Activated T-cell treated with anti-CD3 and anti-CD28 coated beads for 24 hours (primary cell): ENCODE measurements at places on chromosomes 11 and 22.
A peak's percentile ranks its signal among the peaks of the same experiment; 100 is the strongest.

- no peak for DNase-seq
Measured at GRCh38 chr11:105719073-105719822, 109.4 kb downstream of the GRIA4 start.

DNA sequence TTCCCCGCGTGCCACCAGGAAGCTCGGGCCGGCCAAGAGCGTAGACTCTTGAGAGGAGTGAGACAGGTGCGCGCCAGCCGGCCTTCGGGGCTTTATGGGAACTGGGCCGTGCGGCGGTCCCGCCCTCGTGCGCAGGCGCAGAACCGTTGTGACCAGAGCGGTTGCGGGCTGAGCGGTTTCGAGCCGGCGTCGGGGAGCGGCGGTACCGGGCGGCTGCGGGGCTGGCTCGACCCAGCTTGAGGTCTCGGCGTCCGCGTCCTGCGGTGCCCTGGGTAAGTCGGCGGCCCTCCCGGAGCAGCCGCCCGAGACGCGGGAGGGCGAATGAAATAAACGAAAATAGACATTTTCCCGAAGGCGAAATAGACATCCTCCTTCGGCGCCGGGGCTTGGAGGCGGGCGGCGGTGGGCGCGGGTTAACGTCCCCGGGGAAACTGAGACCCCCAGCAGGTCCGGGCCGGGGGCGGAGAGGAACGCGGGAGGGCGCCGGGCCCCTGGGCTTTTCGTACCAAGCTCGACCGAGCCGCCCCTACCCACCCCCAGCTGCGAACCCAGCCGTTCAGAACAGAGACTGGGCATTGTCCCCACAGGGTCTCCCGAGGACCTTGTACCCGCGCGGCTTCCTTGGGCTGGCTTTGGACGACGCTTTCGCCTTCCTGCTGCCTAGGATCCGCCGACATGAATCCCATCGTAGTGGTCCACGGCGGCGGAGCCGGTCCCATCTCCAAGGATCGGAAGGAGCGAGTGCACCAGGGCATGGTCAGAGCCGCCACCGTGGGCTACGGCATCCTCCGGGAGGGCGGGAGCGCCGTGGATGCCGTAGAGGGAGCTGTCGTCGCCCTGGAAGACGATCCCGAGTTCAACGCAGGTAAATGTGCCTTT, at the start of gene ASRGL1:
Gene ASRGL1 (plus strand): TSS at position 146 of the 879 bp plus-strand sequence. CDS start 530 bp downstream, at position 676.
- peak; percentile 57 for DNase-seq

DNA sequence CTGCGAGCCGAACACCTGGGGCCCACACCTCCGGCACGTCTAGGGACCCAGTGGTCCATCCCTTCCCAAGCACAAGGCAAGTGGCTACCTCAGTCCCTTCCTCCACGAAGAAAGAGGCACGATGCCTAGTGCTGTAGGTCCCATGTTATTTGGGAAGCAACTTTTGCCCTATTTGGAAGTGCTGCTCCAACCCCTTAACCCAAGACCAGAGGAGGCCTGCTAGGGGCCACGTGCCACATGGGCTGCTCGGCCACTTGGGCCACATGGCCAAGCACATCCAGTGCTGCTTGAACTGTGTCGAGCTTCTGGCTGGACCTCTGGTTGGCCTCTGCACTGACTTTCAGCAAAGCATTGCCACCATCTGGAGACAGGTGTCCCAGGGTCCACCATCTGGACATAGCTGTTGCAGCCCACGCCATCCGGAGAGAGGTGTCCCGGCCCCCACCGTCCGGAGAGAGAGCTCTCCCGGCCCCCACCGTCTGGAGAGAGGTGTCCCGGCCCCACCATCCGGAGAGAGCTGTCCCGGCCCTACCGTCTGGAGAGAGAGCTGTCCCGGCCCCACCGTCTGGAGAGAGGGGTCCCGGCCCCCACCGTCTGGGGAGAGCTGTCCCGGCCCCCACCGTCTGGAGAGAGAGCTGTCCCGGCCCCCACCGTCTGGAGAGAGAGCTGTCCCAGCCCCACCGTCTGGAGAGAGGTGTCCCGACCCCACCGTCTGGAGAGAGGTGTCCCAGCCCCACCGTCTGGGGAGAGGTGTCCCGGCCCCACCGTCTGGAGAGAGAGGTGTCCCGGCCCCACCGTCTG, 6.5 kb upstream of the B4GALNT4 start:
- DNase-seq, result no peak

DNA sequence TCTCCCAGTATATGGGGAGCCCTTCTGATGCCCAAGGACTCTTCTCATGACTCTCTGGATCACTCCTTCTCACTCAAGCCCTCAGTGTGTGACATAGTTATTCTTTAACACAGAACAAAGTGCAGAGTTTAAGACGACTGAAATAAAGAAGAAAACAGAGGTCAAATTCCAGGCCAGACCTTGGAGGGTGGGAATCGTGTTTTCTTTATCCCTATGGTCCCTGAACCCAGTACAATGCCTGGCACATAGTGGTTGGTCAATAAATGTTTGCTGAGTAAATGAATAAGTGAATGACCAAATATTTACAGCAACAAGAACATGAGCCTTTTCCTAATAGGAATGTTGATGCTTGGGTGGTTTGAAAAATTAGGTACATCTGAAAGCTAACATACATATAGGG, 28.8 kb downstream of the VSTM5 start:
- no peak for DNase-seq

GRCh38 chr11:117197006-117197405, 2.2 kb upstream of the TAGLN start:
- DNase-seq, result no peak

GRCh38 chr11:1810761-1811160, 24.0 kb upstream of the SYT8 start:
- DNase-seq, result no peak

DNA sequence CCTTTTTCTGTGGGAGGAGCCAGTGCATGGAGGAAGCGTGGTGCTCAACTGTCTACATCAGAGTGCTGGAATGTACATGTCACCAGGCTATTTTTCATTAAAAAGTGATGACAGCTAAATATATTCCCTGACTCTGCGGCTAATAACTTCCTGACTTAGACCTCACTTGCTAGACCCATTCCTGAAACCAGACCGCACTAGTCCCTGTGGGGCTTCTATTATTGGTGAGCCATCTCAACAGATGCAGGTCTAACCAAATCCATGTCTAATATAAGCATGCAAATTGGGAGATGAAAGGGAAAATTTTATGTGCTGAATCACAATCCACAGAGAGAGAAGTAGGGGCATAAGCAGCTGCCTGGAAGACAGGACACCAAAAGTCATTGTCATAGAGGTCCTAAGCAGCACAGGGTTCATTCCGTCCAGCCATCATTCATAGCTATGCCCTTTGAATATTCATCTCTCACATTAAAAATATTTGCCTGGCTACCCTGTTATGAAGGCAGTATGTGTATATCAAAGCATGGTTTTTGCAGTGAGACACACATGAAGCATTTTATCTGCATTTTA, 110.9 kb upstream of the BLID start:
- DNase-seq, result no peak

GRCh38 chr11:95884376-95884775, 39.5 kb downstream of the MTMR2 start:
- DNase-seq, result no peak

DNA sequence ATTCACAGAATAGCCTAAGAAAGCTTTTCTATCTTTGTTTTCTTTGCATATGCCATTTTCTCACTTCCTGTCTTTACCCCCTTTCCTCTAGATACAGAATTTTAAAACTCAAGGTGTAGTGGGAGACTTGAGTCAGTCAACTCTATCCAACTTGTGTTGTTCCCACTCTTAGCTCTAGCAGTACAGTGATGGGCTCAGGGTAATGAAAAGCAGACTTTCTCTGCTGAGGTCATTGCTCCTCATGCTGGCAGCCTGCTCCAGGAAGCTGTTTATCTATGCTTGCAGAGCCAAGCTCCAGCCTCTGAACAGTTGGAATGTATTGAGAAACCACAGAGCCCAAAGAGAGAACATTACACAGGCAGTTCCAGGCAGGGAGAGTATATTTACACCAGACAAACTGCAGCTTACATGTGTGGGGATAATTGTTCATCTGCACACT, 68.1 kb downstream of the CSTPP1 start:
- no peak for DNase-seq

GRCh38 chr11:8917157-8917825, 6.3 kb downstream of the AKIP1 start:
- DNase-seq, result no peak

- no peak for DNase-seq
Measured at GRCh38 chr11:126917531-126918204, 82.9 kb downstream of the KIRREL3 start.

GRCh38 chr22:22865311-22866072, 22.1 kb upstream of the IGLL5 start:
- peak; percentile 28 for DNase-seq

- DNase-seq, result no peak
Measured at GRCh38 chr11:27394781-27395228, 31.8 kb upstream of the CCDC34 start.

- DNase-seq, result no peak
Measured at GRCh38 chr11:94880216-94880615, 93.1 kb downstream of the CWC15 start.

DNA sequence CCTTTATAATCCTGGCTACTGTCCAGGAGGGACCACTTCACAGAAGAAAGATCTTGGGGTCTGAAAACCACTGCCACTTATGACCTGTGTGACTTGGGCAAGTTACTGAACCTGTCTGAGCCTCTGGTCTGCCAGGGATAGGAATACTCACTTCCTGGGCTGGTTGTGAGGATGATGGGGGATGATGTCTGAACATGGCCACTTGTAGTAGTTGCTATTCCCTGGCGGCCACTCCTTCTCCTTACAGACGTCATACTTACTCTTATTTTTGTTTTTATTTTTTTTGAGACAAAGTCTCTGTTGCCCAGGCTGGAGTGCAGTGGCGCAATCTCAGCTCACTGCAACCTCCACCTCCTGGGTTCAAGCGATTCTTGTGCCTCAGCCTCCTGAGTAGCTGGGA, 26.1 kb downstream of the CD82 start:
- DNase-seq, result no peak

DNA sequence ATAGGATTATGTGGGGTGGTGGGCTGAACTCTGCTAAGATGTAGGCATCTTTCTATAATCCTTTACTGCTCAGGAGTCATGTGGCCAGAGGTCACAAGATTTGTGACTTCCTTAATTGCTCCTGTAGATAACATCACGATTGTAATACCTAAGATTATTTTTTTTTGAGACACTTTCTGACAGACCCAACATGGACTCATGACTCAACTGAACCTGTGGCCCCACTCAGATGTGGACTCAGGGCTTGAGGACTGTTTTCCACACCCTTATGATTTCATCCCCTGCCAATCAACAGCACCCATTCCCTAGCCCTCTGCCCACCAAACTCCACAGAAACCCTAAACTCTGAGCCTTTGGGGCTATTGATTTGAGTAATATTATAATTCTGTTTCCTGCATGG, 35.6 kb upstream of the MMP7 start:
- no peak for DNase-seq

GRCh38 chr22:44218071-44218470, 37.3 kb downstream of the PARVG start:
- no peak for DNase-seq

- no peak for DNase-seq
Measured at GRCh38 chr11:26025676-26026075, 306.3 kb upstream of the ANO3 start.

DNA sequence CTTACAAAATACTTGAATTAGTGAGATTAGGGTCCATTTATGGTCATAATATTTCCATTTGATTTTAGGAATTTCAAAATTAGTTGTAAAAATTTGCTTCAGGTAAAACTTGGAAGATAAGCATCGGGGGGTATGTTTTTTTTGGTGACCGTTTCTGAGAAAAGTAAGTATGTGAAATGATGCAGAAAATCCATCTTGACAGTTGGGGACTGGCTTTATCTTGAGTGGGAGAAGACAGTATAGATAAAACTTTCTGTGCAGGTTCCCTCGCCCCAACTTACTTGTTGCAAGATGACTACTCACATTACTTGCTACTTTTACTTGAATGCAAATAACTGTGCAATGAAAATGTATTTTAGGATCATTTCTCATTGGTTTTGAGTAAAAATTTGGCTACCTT, 49.5 kb downstream of the DNAJC24 start:
- no peak for DNase-seq

GRCh38 chr11:26830218-26830617, 108.4 kb upstream of the SLC5A12 start:
- DNase-seq, result no peak

DNA sequence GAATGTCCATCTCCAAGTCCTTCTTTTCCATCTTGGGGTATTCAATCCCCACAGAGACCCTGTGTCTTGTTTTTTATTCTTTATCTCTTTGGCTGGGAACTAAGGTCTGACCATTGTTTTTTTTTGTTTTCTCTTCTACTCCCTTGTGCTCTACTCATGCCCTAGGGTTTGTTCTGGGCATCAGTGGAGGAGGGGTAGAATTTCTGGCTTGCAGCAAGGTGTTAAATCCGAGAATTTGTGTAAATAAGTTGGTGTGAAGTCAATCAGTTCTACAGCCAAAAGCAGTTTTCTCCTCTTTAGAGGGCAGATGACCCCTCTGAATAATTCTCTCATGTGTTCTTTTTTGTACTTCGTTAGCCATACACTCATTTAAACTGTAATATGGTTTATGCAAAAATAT, 10.7 kb downstream of the CECR2 start:
- no peak for DNase-seq

GRCh38 chr11:2103668-2104523, 35.3 kb downstream of the IGF2 start:
- DNase-seq, result no peak

GRCh38 chr11:133995066-133995465, 38.3 kb upstream of the IGSF9B start:
- DNase-seq, result no peak

GRCh38 chr11:39174965-39175364, 2284.5 kb downstream of the LRRC4C start:
- no peak for DNase-seq

DNA sequence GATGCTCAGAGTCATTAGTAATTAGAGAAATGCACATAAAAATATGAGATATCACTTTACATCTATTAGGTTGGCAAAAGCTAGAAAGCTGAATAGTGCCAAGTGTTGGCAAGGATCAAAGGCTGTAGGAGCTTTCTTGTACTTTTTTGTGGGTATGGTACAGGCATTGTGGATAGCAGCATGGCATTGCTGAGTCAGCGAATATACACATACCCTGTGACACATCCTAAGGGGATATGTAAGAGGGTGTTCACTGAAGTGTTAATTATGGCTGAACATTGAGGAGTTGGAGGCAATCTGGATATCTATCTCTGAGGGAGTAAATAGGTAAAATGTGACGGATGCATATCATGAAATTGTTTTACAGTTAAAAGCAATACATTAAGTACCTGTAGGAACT, 27.0 kb upstream of the IL18BP start:
- DNase-seq, result no peak

DNA sequence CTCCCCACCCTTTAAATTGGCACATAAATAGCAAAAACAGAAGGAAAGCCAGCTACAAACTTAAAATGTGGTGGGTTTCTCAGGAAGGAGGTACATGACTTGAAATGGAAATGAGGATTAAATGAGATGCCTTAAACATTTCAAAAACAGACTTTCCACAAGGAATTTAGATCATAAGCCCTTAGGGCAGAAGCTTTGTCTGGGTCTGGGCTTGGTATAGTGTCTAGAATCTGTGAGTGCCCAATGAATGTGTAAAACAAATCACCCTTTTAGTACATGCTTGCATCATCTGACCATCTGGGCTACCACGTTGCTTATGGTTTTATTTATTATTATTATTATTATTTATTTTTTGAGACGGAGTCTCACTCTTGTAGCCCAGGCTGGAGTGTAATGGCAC, 37.1 kb upstream of the CREB3L1 start:
- DNase-seq, result no peak

GRCh38 chr11:66843776-66844495, 695 bp downstream of the RCE1 start:
- DNase-seq, result no peak
